ENCODE measurements at places on chromosomes 7 and 10. TPM values are rescaled to one million over a fixed set of nuclear protein-coding genes. Genes with fewer than 3 reads are reported as not detected.

GRCh38 chr10:4545062-4545461, 280.9 kb upstream of the AKR1E2 start:
- peaks cover 2% of the 10 kb centered on the region for H3K36me3 ChIP-seq
- no peak overlapping the region for H3K4me3 ChIP-seq
- H3K27me3 ChIP-seq: no peaks in the 10 kb centered on the region
- H3K27ac ChIP-seq: no peak overlapping the region
- DNase-seq: no peak
- peaks cover 10% of the 10 kb centered on the region for H3K4me1 ChIP-seq

- H3K36me3 ChIP-seq: no peaks in the 10 kb centered on the region
- no peak overlapping the region for H3K27ac ChIP-seq
- peaks cover 38% of the 10 kb centered on the region for H3K27me3 ChIP-seq
- DNase-seq: no peak
- H3K4me1 ChIP-seq: peaks cover 8% of the 10 kb centered on the region
Measured at GRCh38 chr7:1400371-1400770, 58.9 kb downstream of the MICALL2 start.

DNA sequence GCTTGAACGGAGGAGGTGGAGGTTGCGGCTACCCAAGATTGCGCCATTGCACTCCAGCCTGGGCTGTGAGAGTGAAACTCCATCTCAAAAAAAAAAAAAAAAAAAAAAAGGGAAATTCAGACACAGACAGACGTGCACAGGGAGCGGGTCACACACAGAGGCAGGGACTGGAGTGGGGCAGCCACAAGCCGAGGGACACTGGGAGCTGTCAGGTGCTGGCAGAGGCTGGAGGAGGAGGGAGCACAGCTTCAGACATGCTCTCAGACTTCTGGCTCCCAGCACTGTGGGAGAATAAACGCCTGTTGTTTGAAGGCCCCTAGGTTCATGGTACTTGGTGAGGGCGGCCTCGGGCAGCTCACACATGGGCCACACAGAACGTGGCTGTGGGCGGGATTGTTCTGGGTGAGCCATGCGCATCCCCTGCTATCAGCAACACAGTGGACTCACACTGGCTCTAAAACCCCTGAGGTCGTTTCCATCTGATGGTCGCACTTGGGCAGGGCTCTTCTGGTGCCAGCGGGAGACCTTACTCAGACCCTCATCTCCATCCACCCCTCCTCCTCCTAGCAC, 375.9 kb downstream of the DNAJB6 start:
- no peak overlapping the region for H3K4me3 ChIP-seq
- no peak overlapping the region for H3K27ac ChIP-seq
- no peaks in the 10 kb centered on the region for H3K4me1 ChIP-seq

GRID2IP gene
- 0.13 TPM for total RNA-seq

NAT16 gene
- total RNA-seq: not detected

COX19 gene
- 11.4 TPM for total RNA-seq
